ENCODE measurements at places on chromosomes 1 and 21.
A peak's percentile ranks its signal among the peaks of the same experiment; 100 is the strongest.

DNA sequence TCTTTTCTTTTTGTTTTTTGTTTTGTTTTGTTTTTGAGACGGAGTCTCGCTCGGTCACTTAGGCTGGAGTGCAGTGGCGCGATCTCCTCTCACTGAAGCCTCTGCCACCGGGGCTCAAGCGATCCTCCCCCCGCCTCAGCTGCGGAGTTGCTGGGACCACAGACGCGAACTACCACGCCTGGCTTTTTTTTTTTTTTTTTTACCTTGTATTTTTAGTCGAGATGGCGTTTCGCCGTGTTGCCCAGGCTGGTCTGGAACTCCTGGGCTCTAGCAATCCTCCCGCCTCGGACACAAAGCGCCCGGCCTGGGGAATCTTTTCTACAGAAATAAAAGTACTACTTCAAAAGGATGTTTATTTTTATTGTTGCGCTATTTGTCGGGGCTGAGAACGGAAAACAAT, 1.1 kb upstream of the SETDB1 start:
- no peak for DNase-seq

GRCh38 chr1:235470741-235471439, 33.4 kb downstream of the B3GALNT2 start:
- no peak for DNase-seq

DNA sequence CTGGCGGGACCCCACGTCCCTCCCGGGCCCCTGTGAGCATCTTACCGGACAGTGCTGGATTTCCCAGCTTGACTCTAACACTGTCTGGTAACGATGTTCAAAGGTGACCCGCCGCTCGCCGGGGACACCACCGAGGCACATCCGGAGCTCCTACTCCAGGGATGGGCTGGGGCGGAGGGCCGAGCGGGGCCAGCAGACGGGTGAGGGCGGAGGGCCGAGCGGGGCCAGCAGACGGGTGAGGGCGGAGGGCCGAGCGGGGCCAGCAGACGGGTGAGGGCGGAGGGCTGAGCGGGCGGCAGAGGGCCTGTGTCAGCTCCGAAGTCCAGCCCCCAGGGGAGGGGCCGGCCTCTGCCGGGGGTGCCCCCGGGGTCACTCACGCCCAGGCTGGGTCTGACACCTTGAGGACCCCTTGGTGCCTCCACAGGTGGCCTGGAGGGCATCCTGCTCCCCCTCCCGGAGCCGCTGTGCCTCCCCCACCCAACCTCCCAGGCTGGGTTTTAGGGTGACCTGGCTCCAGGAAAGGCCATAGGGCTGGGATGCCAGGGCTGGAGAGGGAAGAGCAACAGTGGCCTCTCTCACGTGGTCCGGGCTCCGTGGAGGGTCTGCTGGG, 5.7 kb upstream of the TTLL10 start:
- DNase-seq, result no peak

DNA sequence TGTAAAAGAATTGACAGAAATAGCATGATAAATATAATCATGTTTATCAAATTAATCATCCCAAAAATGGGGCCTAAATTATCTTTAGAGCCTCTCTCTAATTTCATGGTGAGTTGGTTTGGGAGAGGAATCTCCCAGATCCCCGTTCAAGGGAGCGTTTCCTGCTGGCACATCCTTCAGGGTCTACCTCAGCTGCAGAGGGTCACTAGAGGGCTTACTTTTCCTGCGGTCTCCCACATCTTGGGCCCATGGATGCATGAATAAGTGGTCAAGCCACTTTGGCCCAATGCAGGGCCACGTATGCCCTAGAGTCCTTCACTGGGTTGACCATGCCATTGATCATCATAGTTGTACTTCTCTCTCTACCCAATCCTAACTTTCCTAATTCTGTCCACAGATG, 164.1 kb downstream of the USP25 start:
- DNase-seq, result no peak

DNA sequence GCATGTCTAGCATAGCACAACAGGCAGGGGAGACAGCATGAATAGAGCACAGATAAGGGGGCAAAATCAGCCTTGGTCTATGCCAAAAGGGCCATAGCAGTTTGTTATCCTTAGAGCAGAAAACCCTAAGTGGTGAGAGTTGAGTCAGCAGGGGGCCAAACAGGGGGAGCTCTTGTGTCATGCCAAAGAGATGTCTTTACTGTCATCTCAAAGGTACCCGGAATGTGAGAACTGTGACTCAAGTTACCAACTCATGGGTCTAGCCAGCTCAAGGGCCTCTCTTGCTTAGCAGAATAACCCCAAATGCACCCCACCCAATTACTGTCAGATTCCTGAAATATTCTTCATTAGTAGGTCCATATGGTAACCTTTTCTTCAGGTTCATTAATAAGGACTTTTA, 45.9 kb upstream of the NRDC start:
- DNase-seq, result no peak

DNA sequence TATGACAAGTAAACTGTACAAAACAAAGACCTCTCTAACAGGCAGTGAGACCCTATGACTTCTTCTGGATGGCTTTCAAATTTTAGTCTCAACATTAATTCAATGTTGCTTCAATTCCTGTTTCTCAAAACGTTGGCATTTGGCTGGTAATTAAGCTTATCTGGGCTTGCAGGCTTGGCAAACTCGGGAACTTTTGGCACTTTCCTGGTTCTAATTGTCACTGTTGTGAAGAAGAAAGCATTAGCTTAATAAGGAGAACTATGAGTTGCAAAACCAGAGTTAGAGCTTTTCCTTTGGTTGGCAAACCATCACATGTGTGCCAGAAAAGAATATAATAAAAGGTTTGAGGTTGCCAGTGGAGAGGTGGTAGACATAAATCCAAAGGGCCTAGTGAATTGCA, 698.3 kb downstream of the LRRIQ3 start:
- DNase-seq, result no peak

GRCh38 chr21:32463889-32464300, 51.4 kb downstream of the EVA1C start:
- DNase-seq, result no peak

DNA sequence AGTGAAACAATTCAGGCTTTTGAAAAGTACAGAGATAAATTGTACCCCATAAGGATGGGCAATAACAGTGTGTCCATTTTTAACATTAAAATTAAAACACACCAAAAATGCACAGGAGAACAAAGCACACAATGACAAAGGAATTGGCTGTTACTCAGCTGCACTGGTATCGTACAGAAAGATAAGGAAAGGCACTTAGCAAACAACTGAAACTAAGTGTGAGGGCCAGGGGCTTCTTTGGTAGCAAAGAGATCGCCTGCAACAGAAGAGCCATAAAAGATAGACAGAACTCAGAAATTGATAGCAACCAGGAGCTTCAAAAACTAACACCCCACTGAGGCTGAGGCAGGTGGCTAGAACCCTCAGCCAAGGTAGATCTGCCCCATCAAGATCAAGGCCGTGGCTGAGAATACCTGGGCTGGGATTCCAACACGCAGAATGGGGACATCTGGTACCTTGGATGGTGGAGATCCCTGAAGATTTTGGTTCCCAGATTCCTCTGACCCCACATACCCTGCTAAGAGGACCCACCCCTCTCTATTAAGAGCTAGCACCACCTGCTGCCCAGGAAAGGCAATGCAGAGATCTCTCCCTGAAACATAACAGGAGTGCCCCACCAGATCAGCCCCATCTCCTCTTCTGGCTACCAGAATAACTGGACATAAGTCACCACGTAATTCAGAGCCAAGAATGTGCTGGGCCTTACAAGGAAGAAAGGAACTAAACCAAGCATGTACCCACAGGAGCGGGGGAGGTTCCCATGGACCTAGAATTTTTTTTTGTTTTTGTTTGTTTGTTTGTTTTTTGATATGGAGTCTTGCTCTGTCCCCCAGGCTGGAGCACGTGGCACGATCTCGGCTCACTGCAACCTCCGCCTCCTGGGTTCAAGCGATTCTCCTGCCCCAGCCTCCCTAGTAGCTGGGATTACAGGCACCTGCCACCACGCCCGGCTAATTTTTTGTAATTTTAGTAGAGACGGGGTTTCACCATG, 16.2 kb downstream of the PLEKHO1 start:
- DNase-seq, result peak; percentile 56

GRCh38 chr1:35298464-35298863, 30.0 kb downstream of the ZMYM4 start:
- no peak for DNase-seq

DNA sequence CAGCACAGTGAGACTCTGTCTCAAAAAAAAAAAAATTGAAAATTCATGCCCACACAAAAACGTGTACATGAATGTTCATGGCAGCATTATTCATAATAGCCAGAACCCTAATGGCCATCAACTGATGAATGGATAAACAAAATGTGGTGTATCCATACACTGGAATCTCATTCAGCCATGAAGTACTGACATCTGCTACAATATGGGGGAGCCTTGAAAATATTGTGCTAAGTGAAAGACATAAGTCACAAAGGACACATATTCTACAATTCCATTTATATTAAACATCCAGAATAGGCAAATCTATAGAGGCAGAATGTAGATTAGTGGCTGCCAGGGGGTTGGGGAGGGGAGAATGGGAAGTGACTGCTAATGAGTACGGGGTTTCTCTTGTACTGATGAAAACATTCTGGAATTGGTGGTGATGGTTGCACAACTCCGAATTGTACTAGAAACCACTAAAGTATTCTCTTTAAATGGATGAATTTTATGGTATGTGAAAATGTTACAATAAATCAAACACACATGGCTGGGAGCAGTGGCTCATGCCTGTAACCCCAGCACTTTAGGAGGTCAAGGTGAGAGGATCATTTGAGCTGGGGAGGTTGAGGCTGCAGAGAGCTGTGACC, 33.0 kb upstream of the KCNN3 start:
- DNase-seq, result no peak

DNA sequence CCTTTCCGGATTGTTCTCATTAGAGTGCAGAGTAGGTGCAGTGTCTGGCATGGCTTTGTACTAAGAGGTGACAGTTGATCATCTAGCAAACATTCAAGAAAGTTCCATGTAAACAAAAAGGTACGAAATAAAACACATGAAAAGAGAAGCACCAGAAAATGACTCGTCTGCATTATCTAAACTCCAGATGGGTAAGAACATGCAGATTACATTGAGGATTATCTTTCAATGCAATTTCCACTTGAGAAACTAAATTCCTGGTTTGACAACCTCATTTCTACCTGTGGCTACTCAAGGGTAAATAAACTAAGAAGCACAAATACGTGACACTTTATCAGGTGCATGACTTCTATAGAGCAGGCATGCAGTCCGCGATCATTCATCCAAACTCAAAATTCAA, 17.6 kb downstream of the SLC30A10 start:
- DNase-seq, result no peak

- no peak for DNase-seq
Measured at GRCh38 chr1:156704930-156705320, 458 bp downstream of the CRABP2 start.

DNA sequence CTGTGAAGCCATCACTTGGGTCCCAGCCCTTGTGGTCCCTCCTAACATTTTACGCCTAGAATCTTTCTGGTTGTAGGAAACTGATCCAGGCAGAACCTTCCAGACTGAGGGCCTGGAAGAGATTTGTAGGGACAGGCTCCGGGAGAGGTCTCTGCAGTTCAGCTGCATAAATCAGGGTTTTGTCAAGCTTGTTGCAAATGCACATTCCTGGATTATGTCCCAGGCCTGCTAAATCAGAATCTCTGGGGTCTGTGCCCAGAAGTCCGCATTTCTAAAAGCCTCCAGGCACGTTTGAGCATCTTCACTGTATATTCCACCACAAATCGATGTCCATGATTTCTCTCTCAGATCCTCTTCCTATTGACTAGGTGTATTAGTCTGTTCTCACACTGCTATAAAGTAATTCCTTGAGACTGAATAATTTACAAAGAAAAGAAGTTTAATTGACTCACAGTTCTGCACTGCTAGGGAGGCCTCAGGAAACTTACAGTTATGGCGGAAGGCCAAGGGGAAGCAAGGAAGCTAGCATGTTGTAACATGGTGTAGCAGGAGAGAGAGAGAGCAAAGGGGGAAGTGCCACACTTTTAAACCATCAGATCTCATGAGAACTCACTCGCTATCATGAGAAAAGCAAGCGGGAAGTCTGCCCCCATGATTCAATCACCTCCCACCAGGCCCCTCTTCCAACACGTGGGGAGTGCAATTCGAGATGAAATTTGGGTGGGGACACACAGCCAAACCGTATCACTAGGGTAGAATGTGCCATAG, 1.2 kb upstream of the FHAD1 start:
- DNase-seq, result no peak

- no peak for DNase-seq
Measured at GRCh38 chr1:172105230-172105629, 263.9 kb downstream of the DNM3 start.

DNA sequence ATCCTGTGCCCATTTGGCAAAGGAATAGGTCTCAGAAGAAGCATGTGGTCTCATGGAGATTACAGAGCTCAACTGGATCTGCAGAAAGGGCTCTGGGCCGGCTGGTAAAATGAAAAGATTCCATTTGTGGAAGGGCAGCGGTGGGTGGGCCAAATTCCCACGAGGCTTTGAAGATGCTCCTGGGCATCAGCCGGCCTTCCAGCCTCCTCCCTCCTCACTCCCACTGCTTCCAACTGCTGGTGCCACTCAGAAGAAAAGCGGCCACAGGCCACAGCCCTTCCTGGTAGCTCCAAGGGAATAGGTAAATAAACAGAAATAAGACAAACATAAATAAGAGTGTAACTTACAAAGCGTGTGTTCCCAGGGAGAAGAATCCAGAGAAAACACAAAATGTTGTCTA, 136.3 kb upstream of the SLC44A3 start:
- DNase-seq, result no peak

- DNase-seq, result no peak
Measured at GRCh38 chr1:89487972-89488371, 36.7 kb upstream of the LRRC8B start.

DNA sequence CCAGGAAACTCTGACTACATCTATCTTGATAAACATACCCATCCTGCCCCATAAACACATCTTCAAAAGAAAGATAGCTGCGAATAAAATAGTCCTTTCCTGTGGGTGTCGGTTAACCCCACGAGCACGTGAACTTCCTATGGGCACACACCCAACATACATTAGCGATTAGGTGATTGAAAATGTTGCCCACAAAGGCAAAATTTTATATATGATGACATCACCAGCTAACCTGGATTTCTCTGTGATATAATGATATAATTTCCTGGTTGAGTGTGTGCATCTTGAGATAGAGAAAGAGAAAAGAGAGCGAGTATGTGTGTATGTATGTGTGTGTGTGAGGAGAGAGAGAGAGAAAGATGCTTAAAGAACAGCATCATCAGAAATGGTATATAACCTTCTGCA, 296.1 kb downstream of the PTPRC start:
- no peak for DNase-seq

DNA sequence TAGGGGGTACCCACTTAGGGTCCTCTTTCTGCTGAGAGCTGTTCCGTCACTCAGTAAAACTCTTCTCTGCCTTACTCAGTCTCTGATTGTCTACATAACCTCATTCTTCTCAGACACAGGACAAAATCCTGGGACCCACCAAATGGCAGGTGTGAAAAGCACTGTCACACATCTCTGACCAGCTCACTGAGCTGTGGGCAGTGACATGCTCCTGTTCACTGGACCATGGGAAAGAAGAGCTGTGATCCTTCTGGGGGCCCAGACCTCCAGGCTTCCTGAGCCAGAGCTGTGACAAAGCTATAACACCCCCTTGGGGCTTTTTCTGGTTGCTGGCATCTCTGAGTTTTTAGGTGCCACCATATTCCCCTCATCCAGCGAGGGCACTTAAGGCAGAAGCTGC, 115.7 kb downstream of the NTPCR start:
- DNase-seq, result no peak

All from mesothelial cell of epicardium (in vitro differentiated cells).